ENCODE measurements at places on chromosomes 16 and 17.

DNA sequence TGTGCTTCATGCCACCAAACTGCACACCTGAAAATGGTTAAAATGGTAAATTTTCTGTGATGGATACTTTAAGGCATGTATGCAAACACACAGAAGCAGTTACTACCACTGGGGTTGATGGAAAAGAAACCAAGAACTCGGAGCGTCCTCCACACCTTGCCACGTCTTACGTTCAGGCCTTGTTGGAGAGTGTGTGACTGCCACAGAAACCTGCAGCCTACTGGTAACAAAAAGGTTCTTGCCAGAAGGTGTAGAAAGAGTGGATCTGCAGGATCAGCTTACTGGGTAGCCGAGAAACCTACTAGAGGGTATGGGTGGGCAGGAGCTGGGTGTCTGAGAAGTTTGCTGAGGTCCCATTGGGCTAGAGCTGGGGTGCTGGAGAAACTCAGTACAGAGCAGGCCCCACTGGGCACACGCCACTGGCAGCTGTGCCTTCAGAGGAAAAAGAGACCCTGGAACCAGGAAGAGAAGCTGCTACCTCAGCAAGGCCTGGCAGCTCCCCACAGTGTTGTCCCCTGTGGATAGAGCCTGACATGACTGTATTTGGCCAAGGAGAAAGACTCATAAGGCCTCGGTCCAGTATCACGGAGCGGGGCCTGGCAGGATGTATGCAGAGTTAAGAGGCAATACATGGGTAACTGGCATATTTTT, 204.6 kb downstream of the SEC14L1 start:
- DNase-seq, result no peak

- DNase-seq, result no peak
Measured at GRCh38 chr17:57703273-57703672, 41.8 kb downstream of the CCDC182 start.

- no peak for DNase-seq
Measured at GRCh38 chr16:86020971-86021370, 122.0 kb downstream of the IRF8 start.

DNA sequence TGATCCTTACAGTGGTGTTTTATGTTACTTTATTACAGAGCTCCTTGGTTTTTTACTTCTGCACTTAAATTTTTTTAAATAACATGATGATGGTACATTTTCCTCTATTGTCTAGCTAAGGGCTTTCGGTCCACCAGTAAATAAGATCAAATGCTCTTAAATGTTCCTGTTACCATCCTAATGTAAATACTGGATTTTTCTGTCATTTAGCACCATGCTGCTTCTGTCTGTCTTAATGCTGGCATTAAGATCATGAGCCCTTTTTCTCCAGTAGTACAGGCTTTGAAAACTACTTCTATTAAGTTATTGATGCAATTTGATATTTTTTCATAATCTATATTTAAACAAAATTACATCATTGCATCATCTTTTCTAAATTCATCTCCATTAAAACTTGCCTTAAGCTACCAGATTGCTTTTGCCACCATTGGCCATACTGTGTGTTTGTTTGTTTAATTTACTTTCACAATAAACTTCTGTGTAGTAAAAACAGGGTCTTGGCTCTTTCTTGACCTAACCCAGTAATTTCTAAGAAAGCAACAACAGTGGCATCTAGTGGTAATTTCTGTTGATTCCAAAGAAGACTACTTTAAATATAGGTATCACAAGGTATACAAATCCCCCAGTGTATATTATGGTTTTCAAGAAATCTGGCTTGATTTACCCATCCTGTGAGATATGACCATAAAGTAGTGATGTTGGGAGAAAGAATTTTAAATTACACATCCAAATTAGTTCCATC, 9.0 kb upstream of the PHAF1 start:
- DNase-seq, result no peak

GRCh38 chr17:67132366-67132765, 88.0 kb downstream of the CACNG1 start:
- DNase-seq, result no peak
